Stimulated activated CD8-positive, alpha-beta memory T cell treated with anti-CD3 and anti-CD28 coated beads, Interleukin-2, amount 100 ng/mL, for 1 hour (primary cell): ENCODE measurements at places on chromosomes 6 and 20.

GRCh38 chr6:116017546-116018295 lies 43.0 kb downstream of the FRK start:
- no peak for DNase-seq

- DNase-seq, result no peak
These were observed 61.2 kb downstream of the SOD2 start for GRCh38 chr6:159631886-159632285.

GRCh38 chr20:21154692-21155091 lies 28.8 kb downstream of the KIZ start:
- no peak for DNase-seq

DNA sequence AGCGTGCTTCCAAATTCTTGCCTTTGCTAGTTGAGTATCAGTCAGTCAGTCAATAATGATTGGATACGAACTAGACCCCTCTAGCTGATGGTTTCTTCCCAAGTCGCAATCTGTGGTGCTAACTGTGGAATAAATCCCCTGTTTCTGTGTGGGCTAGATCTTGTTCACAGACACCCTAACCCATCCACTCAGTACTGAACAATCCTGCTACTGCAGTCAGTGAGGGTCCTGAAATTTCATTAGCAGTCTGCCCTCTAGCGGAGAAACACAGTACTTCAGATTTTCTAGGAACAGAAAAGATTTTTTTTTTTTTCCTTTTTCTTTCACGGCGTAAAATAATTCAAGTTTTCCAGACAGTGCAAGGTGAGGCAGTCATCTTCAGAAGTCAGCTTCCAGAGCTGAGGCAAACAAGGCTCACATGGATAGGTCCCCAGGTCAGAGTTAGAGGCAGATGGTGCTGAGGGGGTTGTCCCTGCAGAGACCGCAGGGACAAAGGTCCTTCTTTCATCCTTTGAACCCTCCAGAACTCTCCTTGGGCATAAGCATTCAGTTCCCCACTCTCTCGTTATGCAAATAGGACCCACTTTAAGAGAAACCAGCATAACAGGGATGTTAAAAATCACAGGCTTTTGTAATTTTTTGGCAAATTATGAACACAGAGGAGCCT lies 119.6 kb downstream of the SCML4 start:
- no peak for DNase-seq

GRCh38 chr6:118864341-118865099 lies 29.4 kb upstream of the ASF1A start:
- DNase-seq, result no peak

- no peak for DNase-seq
These were observed 327.5 kb upstream of the JARID2 start for GRCh38 chr6:14918200-14918907.

DNA sequence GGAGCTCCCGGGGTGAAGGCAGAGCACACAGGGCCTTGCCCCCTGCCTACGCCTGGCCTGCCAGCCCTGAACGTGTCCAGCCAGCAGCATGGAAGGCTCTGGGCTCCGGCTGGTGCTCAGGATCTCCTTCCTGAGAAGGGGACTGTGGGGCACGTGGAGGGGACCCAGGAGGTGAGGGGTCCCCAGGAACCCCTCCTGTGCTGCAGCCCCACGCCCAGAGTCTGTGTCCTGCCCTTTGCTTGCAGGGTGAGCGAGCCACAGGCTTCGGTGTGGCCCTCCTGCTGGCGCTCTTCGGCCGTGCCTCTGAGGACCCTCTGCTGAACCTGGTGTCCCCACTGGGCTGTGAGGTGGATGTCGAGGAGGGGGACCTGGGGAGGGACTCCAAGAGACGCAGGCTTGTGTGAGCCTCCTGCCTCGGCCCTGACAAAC lies 22.3 kb downstream of the NPEPL1 start:
- DNase-seq, result no peak

DNA sequence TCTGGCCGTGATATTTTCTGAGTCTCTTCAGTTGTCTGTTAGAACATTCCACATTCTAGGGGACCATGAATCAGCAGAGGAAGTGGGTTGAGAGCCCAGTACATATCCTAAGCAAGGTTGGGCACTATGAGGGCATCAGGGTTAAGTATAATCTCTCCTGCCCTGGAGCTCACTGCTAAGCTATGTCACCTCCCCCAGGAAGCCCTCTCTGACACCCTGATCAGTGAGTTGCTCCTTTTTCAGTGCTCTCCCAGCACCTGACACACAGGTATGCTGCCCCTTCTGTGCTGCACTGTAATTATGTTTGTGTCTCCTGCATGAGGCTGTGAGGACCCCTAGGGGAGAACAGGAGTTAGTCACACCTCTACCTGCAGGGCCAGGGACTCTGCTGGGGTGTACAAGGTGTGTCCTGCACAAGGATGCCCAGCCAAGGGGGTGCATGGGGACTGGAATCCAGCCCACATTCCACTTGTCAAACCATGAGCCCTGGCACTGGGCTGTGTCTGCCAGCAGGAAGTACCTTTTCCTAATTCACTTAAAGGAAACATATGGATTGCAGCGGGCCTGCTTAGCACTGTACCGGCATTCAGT lies 3.9 kb downstream of the RAB44 start:
- no peak for DNase-seq

DNA sequence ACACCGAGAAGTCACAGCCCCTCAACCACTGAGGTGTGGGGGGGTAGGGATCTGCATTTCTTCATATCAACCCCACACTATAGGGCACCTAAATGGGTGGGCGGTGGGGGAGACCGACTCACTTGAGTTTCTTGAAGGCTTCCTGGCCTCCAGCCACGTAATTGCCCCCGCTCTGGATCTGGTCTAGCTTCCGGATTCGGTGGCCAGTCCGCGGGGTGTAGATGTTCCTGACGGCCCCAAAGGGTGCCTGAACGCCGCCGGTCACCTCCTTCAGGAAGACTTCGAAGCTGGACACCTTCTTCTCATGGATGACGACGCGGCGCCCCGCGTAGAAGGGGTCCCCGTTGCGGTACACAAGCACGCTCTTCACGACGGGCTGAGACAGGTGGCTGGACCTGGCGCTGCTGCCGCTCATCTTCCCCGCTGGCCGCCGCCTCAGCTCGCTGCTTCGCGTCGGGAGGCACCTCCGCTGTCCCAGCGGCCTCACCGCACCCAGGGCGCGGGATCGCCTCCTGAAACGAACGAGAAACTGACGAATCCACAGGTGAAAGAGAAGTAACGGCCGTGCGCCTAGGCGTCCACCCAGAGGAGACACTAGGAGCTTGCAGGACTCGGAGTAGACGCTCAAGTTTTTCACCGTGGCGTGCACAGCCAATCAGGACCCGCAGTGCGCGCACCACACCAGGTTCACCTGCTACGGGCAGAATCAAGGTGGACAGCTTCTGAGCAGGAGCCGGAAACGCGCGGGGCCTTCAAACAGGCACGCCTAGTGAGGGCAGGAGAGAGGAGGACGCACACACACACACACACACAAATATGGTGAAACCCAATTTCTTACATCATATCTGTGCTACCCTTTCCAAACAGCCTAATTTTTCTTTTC lies at the start of gene DCDC2:
DCDC2 (minus strand) TSS at position 724 of the 883 bp plus-strand sequence; CDS start at position 415, 309 bp downstream.
- DNase-seq, result no peak

- no peak for DNase-seq
These were observed 9.9 kb downstream of the SNTA1 start for GRCh38 chr20:33433465-33434234.

DNA sequence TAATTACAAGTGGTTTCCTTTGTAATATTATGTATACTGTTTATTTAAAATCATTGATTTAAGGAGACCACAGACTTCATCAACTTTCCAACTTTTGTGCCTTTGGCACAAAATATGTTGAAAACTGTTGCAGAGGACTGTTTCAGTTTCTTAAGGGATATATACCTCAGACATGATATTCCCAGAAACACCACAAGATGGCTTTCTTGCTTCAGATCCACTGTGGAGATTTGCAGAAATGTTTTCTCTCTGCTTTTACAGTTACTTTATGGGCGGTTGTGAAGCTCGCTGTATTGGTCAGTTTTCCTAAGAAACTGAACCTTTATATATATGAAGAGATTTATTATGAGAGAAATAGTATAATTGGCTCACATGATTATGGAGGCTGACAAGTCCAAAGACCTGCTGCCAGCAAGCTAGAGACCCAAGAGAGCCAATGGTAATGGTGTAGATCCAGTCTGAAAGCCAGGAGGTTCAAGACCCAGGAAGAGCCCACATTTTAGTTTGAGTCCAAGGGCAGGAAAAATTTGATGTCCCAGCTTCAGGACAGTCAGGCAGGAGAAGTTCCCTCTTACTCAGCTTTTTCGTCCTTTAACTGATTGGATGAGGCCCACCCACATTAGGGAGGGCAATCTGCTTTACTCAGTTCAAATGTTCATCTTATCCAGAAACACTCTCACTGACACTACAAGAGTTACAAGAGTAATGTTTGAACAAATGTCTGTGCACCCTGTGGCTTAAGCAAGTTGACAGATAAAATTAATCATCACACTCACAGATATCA lies 12.8 kb downstream of the ME1 start:
- no peak for DNase-seq

DNA sequence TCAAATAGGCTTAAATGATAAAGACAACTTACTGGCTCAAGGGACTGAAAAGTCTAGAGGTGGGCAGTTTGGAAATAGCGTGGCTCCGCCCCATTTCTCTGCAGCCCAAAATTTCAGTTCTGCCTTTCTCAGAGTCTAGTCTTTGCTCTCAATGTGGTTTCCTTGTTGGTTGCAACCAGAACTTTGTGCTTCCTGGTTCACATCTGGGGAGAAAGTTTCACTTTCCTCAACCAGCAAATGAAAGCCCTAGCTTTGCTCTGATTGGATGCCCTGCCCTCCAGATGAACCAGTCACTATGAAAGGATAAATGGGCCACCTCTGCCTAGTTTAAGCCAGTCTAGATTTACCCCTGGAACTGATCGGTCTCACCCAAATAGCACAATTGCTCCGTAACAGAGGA lies 14.9 kb downstream of the SYCP2L start:
- no peak for DNase-seq

DNA sequence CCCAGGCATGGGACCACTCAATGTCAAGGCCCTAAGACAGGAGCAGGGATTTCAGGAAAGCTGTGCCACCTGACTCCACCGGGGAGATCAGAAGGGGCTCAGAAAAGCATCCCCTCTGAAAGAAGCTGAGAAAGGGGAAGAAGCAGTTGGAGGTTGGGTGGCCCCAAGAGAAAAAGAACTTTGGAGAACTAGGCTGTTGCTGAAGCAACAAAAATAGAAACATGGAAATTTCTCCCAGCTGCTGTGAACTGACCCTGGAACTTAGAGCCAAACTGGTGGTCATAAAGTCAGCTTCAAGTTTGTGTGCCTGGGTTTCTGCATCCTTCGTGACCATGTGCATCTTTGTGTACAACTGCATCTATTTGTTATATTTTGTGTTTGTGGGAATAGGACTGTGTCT lies 534.5 kb downstream of the MAFB start:
- no peak for DNase-seq

DNA sequence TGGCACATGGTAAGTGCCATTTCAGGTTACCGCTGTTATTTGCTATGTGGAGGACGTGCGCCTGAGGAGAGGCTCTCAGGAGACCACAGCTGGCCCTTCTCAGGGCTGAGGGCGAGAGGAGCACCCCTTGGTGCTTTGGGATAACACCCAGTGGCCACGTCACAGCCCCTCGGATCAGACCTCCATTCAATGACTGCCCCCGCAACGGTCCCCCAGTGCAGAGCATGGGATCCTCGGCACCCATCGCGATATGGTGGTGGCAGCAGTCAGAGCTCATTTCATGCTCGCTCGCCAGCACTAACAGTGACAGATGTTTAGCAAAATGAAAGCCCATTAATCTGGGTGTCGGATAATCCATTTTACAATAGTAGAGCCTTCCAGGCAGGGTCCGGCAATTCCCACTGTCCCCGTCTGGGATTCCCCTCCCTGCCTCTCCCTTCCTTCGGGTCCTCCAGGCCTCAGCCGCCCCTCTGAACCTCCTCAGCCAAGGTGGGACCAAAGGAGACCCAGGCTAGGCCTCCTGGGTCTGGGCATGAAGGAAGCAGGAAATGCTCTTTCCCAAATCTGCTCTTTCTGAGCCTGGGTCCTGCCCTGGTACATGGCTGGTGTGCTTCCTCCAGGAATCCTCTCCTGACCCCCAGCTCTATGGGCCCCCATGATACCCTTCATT lies 117.1 kb downstream of the GRM4 start:
- no peak for DNase-seq

GRCh38 chr6:170147832-170148708 lies 142.8 kb downstream of the DLL1 start:
- DNase-seq, result peak; percentile 45

GRCh38 chr6:56652994-56653393 lies 10.3 kb upstream of the DST start:
- no peak for DNase-seq

- DNase-seq, result no peak
These were observed 930.8 kb downstream of the QKI start for GRCh38 chr6:164345327-164345726.

DNA sequence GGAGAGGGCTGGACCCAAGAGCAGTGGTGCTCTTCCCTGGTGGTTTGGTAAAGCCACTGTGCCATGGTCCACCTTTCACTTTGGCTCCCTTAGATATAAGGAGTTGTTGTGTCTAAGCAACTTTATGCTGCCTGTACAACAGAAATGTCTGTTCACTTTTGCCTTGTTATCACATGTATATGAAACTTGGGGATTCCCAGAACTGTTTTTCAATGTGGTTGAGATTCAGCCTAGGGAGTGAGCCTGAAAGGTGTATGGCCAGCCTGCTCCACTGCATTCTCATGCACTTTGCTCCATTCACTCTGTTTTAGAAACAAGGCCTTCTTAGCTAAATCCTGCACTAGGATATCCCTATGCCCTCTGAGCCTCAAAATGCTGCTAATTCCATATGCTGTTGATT lies 234.5 kb upstream of the THEMIS start:
- no peak for DNase-seq
